ENCODE measurements at places on chromosomes 2 and 18. TPM values are rescaled to one million over a fixed set of nuclear protein-coding genes. Genes with fewer than 3 reads are reported as not detected.

DNA sequence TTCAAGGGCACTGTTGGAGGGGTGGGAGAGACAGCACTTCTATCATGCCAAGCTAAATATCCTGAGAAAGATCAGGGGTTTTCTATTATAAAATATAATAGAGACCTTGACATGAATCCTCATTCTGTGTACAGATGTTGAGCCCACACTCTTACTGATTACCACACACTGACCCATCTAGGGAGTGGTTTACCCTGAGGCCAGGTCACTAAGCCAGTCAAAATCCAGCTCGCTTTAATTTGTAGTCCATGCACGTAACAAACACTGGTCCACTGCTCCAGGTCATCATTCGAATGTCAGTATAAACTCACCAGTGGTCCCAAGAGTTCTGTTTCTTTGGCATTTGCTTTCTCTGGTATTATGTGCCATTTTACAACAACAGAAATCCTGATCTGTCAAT lies 96.4 kb downstream of the SLC8A1 start:
- no peak for DNase-seq

CAPN14 gene
- total RNA-seq = not detected

HAAO gene
- total RNA-seq = 3.1 TPM

GRCh38 chr2:174841936-174842335 lies 77.7 kb upstream of the CHRNA1 start:
- no peak for DNase-seq
